ENCODE measurements at places on chromosomes 7 and 10.

DNA sequence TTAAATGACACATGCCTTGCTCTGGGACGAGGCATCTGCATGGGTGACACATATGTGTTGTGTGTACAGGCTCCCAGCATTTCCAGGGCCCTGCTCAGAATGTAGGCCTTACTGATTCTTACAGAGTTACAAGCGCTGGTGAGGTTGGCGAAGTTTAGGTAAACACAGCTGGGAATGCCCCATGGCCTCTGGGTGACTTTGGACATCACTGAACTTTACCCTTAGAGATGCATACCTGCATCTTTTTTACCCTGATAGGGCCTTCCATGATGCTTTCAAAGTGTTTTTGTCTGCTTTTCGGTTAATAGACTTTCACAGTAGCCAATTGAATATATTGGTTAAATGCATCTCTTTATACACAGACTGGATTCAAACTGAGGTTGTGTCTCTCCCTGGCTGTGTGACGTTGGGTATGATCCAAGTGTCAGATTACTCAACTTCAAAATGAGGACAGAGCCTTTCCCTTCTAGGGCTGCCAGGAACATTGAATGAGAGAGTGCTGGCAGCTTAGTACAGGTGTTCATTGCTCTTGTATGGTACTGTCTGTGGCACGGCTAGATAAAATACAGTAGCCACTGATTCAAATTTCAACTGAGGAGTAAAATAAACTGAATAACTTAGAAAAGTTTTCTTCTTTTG, 29.5 kb downstream of the EGFR start:
- no peak for DNase-seq

- DNase-seq, result no peak
Observed at GRCh38 chr7:36283711-36284130, 105.9 kb upstream of the ANLN start.

- DNase-seq, result no peak
Observed at GRCh38 chr7:7051206-7051877, 131.0 kb upstream of the C1GALT1 start.

DNA sequence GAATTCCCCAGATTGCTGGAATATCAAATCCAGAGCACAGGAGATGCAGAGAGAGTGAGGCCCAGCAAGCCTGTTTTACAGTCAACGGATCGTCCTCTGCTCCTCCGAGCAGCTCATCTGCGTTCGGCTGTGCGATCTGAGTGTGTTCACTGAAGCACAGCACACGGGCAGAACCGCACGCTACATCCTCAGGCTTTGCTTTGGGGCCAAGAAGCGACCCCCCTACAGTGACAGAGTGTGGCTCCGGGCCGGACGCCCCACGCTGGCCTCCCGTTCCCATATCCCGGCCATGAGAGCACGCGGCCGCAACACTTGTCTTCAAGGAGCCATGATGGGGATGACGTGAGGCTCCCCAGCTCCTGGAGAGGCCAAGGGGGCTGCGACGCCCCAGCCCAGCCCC, 431.4 kb downstream of the DNAJB6 start:
- no peak for DNase-seq

- DNase-seq, result no peak
Observed at GRCh38 chr10:49115796-49116508, 630 bp upstream of the VSTM4 start.

DNA sequence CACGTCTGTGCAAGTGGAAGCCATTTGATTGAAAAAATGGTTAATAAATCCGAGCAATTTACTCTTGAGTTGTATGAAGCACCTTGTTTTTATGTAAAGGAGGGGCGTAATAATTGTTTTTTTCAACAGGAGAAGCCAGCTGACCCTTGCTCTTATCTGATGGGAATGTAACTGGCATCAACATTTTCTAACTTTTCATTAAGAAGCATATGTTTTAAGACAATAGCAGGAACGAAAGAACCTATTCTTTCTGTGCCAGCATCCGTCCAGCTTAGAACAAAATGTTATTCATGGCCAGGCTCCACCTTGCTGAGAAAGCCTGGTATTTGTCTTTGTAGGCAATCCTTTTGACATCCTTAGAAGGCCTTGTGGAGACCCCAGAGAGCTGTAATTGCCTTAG, 22.2 kb upstream of the AFAP1L2 start:
- DNase-seq, result no peak

DNA sequence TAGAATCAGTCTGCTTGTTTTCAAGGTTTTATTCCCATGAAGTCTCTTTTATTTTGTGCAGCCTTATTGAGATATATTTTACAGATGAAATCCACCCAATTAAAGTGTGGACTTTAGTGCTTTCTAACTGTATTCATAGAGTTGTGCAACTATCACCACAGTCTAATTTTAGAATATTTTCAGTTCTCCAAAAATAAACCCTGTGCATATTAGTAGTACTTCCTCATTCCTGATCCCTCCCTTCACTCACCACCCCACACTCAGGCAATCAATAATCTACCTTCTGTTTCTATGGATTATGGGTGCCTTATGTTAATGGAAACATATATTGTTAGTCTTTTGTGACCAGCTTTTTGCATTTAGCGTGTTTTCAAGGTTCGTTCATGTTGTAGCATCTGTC, 185.7 kb upstream of the TMEM72 start:
- no peak for DNase-seq

DNA sequence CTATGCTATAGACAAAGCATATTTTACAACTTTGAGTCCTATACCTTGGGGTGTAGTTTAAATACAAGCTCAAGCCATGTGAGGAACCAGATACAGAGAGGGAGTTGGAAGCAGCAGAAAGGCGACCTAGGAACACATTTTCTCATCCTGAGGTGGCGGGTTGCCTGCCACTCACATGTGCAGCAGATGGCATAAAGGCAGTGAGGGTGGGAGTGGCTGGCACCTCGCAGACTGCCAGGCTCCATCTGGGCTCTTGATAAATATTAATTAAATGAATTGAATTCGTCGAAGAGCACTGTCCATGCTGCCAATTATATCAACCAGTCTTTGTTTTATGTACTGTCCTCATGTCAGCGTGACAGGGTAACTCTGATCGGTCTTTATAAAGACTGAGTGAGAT, 79.0 kb upstream of the SEMA3C start:
- no peak for DNase-seq

DNA sequence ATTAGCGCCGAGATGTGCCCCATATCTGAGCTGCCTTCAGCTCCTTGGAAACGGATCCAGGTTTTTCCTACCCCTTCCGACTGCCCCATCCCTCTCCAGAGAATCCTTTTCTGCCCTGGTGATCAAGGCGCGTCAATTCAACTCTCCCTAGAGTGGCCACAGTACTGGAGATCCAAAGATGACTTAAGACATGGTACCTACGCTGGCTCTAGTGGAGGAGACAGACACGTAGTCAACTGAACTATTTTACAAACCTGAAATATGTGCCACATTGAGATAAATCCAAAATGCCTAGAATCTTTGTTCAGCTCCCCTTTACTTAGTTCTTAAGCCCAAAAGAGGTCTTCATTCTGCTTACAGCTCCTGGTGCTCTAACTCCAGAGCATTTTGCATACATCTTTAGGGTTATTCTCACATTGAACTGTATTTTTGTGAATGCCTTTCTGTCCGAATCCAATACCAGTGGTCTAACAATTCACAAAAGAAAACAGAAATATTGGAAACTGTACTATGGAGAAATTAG, 444 bp upstream of the TNPO3 start:
- no peak for DNase-seq
